NCI-H1105 (cell line): ENCODE measurements at places on chromosomes 4 and X.

DNA sequence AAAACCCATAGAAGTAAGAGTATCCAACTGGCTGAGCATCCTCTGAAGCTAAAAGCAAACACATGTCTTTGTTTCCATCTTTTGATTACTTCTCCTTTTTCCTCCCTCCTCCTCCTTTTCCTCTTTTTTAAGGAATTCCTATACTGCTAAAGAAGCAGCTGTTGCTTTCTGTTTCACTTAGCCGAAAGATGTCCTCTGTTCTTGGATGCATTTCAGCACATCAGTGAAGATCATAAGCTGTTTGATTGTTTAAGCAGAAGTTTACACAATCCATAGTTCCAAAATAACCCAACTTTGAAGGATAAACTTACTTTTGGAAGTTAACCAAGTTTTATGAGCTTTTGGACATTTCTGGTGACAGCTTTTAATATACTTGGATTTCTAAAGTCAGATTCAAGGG, 55.1 kb upstream of the TNIP3 start:
- DNase-seq = no peak

DNA sequence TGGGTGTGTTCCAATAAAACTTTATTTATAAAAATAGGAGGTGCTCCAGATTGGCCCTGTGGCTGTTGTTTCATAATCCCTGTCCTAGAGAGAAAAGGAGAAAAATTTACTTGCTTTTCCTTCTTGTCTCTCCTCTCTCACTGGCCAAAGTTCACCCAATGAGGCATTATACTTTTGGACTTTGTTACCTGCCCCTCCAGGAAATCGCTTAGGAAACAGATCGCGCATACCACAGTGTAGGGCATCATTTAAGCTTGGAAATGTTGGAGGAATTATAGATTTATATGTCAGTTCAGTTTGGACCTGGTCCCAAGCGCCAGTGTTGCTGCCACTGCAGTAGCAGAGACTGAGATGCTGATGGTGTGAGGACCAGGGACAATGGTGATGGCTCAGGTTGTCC, 337.6 kb upstream of the NR3C2 start:
- DNase-seq = no peak

DNA sequence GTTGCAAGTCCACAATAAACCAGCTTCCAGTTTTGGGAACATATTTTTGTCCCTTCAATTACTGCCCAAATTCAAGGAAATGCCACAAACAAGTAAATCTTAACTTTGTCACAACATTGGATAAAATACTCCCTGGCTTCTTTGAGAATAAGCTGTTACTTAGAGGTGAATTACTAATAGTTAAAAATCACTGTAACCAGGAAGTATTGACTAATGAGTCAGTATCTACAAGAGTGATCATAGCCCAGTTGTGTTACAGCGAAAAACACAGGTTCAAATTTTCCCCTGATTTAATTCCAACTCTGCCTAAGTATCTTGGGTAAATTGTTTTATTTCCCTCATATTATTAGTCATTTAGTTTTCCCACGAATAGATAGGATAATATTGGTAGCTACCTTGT, 291.2 kb upstream of the PPARGC1A start:
- no peak for DNase-seq

GRCh38 chrX:16839219-16839851, 30.8 kb downstream of the RBBP7 start:
- no peak for DNase-seq

DNA sequence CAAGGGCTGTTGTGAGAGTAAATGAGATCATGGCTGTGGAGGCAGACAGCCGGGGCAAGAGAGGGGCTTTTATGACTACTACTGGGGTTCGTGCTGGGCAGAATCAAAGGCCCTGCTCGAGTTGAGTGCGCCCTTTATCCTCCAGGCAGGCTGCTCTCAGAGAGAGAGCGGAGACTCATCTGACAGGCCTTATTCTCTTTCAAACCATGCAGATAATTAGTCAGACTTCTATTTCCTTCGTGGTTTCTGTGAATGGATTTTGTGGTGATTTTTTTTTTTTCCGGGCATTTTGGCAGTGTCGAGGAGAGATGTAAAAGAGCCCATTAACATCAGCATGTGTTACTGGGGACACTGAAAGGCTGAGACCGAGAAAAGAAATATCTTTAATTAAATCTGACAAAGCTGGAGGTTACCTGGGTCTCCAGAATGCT, 73.6 kb downstream of the MED28 start:
- DNase-seq = no peak
